ENCODE measurements at places on chromosomes 12 and 14. TPM values are rescaled to one million over a fixed set of nuclear protein-coding genes. Genes with fewer than 3 reads are reported as not detected.

DNA sequence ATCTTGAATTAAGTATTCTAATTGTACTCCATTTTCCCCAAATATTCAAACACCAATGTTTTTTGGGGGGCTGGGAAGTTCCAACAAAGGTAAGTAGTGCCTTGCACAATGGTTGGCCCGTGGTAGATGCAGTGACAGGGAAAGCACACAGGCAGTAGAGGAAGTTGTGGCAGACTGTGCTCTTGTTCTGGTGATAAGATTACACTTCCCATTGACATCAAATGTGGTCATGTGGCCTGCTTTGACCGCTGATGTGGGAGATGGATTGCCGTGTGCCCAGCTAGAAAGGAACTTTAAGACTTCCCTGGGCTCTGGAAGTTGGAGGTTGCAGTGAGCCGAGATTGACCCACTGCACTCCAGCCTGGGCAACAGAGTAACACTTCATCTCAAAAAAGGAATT, 223.8 kb downstream of the VRK1 start:
- DNase-seq: no peak

GRCh38 chr12:26195250-26195640, at the start of gene SSPN:
SSPN (plus strand) TSS chr12:26195573; CDS start chr12:26195673, 100 bp downstream.
- DNase-seq: peak; percentile 79

DNA sequence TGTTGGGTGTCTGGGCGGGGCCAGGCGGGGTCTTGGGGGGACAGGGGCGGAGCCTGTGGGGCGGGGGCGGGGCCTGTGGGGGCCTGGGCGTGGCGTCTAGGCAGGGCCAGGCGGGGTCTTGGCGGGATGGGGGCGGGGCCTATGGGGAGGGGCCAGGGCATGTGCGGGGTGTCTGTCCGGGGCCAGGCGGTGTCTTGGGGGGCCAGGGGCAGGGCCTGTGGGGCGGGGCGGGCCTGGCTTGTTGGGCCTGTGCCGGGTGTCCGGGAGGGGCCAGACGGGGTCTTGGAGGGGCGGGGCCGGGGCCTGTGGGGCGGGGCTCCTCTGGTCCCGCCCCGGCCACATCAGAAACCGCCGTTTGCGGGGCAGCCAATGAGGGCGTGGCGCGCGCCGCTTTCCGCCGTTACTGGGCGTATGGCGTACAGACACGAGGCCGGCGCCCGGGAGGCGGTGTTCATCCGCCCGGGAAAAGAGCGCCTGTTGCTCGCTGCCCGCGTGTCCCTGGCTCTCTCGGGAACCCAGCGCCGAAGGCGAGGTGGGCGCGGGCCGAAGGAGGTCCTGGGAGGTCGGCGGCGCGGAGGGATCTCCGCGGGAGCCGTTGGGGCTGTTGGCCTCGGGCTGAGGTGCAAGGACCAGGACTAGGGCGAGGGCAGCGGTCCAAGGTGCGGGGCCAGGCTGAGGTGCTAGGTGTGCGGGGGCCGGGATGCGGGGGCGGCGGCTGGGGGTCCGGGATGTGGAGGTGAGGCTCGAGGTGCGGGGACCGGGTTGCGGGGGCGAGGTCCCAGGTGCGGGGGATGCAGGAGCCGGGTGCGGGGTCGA, at the start of gene PIWIL1:
PIWIL1 (plus strand) TSS at position 400 of the 816 bp plus-strand sequence. CDS start 4,705 bp downstream, outside the sequence.
- DNase-seq: no peak

GRCh38 chr14:60175255-60175902, 10.2 kb upstream of the DHRS7 start:
- no peak for DNase-seq

GRCh38 chr12:67772267-67773169, 124.0 kb downstream of the DYRK2 start:
- no peak for DNase-seq

DNA sequence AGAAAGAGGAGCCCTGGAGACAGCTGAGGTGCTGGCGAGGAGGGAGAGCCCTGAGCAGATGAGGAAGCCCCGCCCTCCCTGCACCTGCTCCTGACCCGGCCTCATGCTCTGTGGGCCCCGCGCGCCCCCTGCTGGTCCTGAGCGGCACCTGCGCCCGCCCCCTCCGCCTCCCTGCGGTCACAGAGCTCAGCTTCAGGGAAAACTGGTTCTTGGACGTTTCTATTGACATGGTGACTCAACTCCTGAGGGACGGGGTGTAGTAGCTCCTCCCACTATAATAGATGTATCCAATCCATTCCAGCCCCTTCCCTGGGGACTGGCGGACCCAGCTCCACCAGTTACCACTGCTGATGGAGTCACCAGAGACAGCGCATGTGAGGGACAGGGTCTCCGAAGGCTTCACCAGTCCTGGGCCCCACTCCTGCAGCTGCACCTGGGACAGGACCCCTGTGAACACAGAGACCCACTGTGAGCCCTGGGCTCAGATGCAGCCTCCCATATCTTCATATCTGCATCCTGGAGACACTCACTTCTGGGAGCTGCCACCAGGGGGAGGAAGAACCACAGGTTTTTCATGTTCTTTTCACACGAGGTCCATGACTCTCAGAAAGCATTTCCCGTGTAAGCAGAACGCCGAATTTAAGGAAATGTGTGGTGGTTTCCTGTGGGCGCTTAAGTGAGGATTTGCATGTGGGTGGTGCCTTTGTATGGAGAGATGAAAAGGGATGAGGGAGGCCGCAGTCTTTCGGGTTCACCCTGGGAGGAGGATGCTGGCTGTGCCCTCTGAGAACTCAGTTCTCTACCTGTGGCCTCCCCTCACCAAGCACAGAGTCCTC, 1346.4 kb downstream of the TMEM121 start:
- peak; percentile 72 for DNase-seq

- no peak for DNase-seq
These were observed 2.3 kb downstream of the WNT10B start for GRCh38 chr12:48969160-48969771.

- no peak for DNase-seq
These were observed 75.9 kb downstream of the AEBP2 start for GRCh38 chr12:19515179-19515578.

DNA sequence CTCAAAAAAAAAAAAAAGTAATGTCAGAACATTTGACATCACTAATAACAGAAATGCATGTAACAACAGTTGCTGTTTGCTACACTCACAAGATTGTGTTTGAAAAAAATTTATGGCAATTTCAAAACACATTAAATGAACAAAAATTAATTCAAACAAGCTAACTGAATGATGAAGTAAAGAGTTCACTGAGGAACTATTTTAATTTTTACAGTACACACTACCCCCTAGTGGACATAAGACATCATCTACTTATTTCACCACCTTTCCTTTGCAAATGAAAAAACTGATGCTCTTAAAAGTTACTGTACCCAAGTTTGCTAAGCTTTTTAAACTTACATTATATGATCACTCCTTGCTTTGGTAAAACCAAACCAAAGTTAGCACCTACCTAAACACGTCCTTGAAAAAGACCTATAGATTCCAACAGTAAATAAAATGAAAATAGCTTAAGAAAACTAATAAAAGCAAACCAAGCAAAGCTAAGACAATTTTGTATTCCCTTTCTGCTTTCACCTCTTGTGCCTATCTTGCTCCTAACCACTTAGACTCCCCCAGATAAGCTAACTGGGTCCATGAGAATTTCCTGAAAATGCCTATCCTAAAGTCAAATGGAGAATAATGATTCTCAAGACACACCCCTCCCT, 22.2 kb downstream of the UBE2N start:
- no peak for DNase-seq

GRCh38 chr14:64786296-64787149, 82.3 kb downstream of the PLEKHG3 start:
- DNase-seq: peak; percentile 59

- no peak for DNase-seq
These were observed 90.3 kb downstream of the CRADD start for GRCh38 chr12:93767524-93767863.

DNA sequence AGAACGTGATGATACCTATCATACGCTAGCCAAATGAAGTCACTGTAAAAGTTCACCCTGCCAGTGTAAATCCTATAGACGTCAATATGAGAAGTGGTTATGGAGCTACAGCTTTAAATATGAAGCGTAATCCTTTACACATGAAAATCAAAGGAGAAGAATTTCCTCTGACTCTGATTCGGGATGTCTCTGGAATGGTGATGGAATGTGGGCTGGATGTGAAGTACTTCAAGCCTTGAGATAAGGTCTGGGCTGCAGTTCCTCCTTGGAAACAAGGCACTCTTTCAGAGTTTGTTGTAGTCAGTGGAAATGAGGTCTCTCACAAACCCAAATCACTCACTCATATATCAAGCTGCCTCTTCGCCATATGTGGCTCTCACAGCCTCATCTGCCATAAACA, 53.1 kb upstream of the NAP1L1 start:
- no peak for DNase-seq

GRCh38 chr14:94681300-94682060, 69.3 kb downstream of the SERPINA3 start:
- no peak for DNase-seq

GRCh38 chr14:103530831-103531230, 1.8 kb downstream of the TRMT61A start:
- no peak for DNase-seq

DNA sequence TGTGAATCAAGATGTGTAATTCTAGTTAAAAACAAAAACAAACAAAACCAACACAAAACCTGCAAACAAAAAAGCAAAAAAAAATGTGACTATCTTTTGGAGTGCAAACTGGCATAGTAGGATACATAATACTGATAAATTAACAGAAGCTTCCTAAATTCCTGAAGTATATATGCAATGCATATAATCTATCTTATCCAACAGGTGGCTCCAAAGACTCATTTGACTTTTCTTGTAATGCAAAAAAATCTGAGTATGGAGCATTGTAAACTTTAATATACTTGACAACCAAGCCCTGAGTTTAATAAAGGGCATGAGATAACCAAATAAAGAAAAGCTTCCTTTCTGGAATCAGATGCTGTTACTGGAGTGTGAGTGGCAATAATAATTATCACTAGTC, 1003.6 kb downstream of the FSCB start:
- no peak for DNase-seq

- no peak for DNase-seq
These were observed 63.7 kb downstream of the ZNF664 start for GRCh38 chr12:124036657-124037109.

DNA sequence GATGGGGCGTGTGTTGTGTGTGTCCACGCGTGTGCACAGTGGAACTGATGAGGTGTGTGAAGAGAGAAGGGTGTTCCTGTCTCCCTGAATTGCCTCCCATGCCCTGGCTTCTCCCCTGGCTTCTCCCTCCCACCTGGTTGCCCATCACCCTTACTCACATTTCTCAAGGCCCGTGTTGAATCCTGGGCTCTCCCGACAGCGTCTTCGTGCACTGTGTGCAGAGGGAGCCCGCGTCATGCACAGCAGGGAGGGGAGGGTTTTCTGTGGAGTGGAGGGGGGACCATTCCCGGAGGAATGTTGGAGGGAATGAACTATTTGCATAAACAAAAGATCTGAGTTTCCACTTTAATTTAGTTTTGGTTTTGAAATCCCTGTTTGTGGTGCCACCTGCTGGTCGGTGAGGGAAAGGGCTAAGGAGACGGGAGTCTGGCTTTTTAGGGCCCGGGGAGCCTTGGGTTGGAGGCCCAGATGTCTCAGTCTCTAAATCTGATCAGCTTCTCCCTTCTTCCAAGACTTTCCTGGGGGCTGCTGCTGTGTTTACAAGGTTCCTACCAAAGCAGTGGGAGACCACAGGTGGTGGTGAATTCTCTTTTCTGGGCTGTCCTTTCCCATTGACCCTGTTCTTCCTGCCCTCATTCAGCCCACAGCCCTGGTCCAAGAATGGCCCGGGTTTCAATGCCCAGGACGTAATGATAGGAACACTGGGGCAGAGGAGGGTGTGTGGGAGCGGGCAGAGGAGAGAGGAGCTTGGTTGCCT, at the start of gene C1R:
C1R (minus strand) TSS at position 217 of the 757 bp plus-strand sequence; CDS start at position 160, 57 bp downstream.
- DNase-seq: peak; percentile 83

DNA sequence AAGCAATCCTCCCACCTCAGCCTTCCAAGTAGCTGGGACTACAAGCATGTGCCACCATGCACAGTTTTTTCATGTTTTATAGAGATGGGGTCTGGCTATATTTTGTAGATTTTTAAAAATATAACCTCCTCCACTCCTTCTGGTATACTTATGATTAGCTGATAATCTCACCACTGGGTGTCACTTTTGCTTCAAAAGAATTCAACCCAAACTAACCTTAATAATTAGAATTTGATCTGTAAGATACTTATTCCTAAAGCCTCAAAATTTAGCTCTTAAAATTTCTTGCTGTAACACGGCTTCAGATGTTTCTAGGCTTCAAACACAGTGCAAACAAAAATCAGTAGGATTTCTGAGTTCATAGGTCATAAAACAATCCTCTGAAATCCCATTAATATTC, 130.3 kb downstream of the CEP83 start:
- DNase-seq: no peak

DNA sequence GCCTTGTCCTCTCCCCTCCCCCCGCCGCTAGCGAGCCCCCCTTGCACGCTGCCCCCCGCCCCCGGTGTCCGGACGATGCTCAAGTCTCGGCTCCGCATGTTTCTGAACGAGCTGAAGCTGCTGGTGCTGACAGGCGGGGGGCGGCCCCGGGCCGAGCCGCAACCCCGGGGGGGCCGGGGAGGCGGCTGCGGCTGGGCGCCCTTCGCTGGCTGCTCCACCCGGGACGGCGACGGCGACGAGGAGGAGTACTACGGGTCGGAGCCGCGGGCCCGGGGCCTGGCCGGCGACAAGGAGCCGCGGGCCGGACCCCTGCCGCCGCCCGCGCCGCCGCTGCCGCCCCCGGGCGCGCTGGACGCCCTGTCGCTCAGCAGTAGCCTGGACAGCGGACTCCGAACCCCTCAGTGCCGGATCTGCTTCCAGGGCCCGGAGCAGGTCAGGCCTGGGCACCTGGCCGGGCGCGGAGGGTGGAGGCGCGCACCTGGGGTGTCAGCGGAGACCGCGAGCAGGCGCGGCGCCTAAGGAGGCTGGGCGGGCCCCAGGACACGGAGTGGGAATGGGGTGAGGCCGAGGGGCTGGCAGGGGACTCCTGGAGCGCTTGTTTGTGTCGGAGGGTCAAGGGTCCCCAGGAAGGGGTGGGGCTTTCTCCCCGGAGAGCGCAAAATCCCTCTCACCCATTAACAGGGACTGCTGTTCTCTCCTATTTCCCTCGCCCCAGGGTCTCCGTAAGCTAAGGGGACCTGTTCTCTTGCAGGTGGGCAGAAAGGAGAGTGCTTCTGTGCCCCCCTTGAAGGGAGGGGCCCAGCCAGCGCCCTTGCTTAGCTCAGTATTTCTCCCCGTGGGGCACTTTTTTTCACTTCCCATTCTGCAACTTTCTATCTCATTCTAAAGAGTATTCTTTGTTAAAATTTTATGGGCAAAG, 810 bp downstream of the MARCHF9 start:
- no peak for DNase-seq

GRCh38 chr12:6345319-6346091, 3.6 kb upstream of the TNFRSF1A start:
- DNase-seq: no peak

GRCh38 chr12:88634008-88634407, 53.7 kb upstream of the KITLG start:
- no peak for DNase-seq

DNA sequence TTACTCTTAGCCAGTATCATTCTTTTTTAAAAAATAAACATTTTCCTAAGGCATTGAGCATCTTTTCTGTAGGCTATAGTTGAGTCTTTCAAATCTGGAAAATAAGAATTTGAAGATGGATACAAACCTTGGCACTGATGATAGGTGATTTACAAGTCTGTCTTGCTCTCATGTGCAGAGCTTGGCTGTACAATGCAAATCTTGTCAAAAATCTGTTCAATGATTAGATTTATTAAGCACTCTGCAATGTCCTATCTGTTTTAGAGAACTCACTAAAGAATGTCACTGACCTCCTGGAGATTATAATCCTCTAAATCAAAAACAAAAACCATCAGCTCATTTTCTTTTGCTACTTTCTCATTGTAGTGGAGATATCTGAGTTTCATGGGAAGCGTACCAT, 42.8 kb upstream of the AMIGO2 start:
- DNase-seq: no peak

CLEC1A gene
- 2.5 TPM for total RNA-seq

CIROP gene
- total RNA-seq: not detected

PTPN6 gene
- 7.2 TPM for total RNA-seq

TMEM63C gene
- total RNA-seq: 2.9 TPM

PELI2 gene
- 4.2 TPM for total RNA-seq

RNASE7 gene
- total RNA-seq: not detected
